ENCODE measurements at places on chromosomes 16 and 17. TPM values are rescaled to one million over a fixed set of nuclear protein-coding genes. Genes with fewer than 3 reads are reported as not detected.

CDYL2 gene
- total RNA-seq, result 0.85 TPM

KRTAP4-3 gene
- not detected for total RNA-seq

BCL6B gene
- total RNA-seq, result 0.83 TPM

INCA1 gene
- total RNA-seq, result 0.57 TPM

APOBR gene
- total RNA-seq, result not detected

FGF11 gene
- total RNA-seq, result 0.71 TPM

CMTM1 gene
- total RNA-seq, result 1.3 TPM

CNGB1 gene
- total RNA-seq, result not detected

HOXB6 gene
- 0.09 TPM for total RNA-seq

MYH2 gene
- total RNA-seq, result under 0.01 TPM

OR1A1 gene
- not detected for total RNA-seq

MT1G gene
- total RNA-seq, result not detected

ZNF287 gene
- total RNA-seq, result 4.8 TPM

RHBDF1 gene
- 41.6 TPM for total RNA-seq

CACNG3 gene
- not detected for total RNA-seq

C1QBP gene
- total RNA-seq, result 207 TPM

DOC2A gene
- total RNA-seq, result 0.28 TPM

TBC1D3E gene
- not detected for total RNA-seq

TPSG1 gene
- total RNA-seq, result not detected

OR4D1 gene
- total RNA-seq, result not detected

HBA2 gene
- total RNA-seq, result not detected

RGS11 gene
- total RNA-seq, result 3.7 TPM

ZG16B gene
- total RNA-seq, result 1.3 TPM

SLC16A3 gene
- 326 TPM for total RNA-seq

TEX19 gene
- total RNA-seq, result under 0.01 TPM

TP53TG3F gene
- not detected for total RNA-seq

CHRNE gene
- total RNA-seq, result 0.14 TPM

SYT17 gene
- under 0.01 TPM for total RNA-seq

Data from smooth muscle cell of bladder (primary cell).